ENCODE measurements at places on chromosomes 11 and 22. TPM values are rescaled to one million over a fixed set of nuclear protein-coding genes. Genes with fewer than 3 reads are reported as not detected.

The OR51B4 gene
- not detected for total RNA-seq

The APOL3 gene
- total RNA-seq = 25.8 TPM

The TMEM45B gene
- not detected for total RNA-seq

The PIWIL4 gene
- total RNA-seq = 2.7 TPM

The SCN4B gene
- under 0.01 TPM for total RNA-seq

The SPI1 gene
- not detected for total RNA-seq

The SLC22A9 gene
- total RNA-seq = not detected

The MMP27 gene
- total RNA-seq = not detected

The DNAJB7 gene
- not detected for total RNA-seq

Data from fibroblast of the aortic adventitia (primary cell).